ENCODE measurements at places on chromosomes 7 and 10.

GRCh38 chr10:60735244-60735643, 43.0 kb upstream of the CDK1 start:
- no peak for DNase-seq

DNA sequence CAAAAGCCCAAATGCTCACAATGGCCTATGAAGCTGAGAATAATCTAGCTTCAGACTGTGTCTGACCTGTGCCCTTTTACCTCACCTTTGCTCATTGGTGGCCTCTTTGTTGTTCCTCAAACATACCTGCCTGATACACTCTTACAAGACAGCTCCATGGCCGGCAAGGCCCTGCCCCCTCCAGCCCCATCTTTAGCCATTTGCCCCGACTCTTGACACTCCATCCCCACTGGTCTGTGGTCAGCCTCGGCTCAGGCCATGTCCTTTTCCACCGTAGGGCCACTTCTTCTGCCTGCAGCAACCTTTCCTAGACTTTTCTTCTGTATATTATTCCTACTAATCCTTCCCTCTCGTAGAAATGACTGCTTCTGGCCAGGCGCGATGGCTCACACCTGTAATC, 265.2 kb downstream of the RPS24 start:
- no peak for DNase-seq

DNA sequence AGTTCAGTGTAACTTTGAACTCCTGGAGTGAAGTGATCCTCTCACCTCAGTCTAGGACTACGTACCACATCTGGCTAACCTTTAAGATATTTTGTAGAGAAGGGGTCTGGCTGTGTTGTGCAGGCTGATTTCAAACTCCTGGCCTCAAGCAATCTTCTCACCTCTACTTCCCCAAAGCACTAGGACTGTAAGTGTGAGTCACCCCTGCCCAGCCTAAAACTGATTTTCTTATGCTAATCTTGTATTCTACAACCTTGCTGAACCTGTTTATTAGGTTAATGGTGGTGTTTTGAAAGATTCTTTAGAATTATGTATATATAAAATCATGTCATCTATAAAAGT, 58.0 kb downstream of the LCOR start:
- DNase-seq: no peak

DNA sequence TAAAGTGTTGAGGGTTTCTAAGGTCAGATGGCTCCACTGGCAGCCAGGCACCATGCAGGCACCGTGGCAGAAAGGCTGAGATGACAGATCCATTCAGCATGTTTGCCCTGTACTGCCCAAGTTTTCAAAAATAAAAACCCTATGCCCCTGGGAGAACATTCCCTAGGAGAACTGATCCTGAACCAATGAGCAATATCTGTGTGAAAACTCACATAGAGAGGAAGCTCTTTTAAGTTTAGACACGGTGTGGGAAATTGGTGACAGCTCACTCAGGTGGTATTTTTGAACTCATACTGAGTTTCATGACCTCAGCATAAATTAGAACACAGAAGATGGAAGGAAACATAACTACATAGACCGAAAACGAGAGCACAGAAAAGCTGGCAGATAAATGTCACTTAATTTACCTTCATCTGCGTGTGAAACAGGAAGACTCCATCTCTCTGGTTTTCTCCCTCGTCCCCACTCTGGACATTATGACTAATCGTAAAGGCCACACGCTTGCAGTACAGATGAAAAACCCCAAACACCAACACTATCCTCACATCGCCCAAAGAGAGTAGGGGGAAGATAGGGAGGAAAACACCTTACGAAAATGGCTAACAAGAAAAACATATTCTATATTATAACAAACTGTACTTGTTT, 127.8 kb downstream of the ICA1 start:
- no peak for DNase-seq

GRCh38 chr7:69218576-69218975, 379.7 kb upstream of the AUTS2 start:
- DNase-seq: no peak

DNA sequence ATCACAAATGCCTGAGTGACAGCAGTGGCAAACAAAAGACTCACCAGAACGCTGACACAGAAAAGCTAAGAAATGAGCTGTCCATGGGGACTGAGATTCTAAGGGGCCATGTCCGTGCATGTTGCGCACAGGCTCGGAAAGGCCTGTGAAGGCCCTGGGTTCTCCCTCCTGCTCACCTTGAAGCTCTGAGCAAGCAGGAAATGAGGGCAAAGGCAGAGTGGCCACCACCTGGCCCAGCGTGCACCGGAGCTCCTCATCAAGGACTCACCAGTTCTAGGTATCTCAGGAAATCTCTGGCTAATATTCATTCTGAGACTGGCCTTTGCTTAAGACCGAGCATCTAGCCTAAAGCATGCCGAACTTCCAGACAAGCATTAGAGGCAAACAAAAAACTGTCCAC, 52.7 kb downstream of the MAD1L1 start:
- DNase-seq: no peak

DNA sequence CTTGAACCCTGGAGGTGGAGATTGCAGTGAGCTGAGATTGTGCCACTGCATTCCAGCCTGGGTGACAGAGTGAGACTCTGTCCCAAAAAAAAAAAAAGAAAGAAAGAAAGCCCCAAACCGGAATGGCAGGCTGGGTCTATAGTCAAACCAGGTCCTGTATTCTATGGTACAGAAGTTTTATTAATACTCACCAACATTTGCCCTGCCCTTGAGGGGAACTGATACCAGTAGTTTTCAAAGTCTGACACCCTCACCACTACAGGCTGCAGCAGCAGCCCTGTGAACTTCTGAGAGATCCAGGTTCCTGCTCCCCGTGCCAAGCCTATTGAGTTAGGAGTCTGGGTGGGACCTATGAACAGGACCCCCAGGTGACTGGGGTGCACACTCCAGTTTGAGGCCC, 80.6 kb downstream of the RGS10 start:
- no peak for DNase-seq

DNA sequence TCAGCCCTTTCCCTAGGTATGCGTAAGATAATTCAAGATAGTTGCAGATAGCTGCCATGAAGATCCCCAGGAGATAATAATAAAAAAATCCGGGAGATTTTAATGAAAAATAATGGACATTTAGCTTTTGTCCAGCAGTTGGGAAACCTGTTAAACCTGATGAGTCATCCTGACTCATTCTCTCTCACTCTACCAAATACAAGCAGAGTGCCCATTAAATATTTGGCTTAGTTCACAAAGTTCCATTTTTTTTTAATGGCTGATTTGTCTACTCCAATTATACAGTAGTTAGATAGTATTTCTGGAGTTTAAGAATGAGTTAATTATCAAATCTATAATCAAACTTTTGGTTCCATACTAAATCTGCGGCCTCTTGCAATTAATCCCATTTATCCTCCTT, 2.1 kb upstream of the SHTN1 start:
- DNase-seq: no peak

DNA sequence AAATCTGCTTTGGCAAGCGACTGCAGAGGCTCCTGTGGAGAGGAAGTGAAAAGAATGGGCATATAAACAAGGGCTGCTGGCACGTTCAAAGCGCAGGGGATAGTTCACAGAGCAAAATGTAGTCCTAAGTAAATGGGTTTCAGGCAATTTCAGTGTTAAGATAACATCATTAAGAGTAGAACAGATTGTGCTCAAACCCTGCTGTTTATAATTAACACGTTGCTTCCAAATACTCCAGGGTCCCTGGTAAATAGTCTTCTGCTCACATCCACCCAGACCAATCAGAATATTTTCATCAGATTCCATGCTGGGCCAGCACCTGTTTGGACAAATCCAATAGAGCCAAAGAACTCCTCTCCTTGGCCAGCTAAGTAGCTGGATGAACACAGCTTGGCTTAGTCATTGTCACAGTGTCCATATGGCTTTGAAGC, 81.4 kb downstream of the ORC5 start:
- peak; percentile 14 for DNase-seq

GRCh38 chr7:115088893-115089292, 167.0 kb downstream of the MDFIC start:
- peak; percentile 16 for DNase-seq

Measured in retina (tissue), 1 donor.